ENCODE measurements at places on chromosomes 7 and 10.

DNA sequence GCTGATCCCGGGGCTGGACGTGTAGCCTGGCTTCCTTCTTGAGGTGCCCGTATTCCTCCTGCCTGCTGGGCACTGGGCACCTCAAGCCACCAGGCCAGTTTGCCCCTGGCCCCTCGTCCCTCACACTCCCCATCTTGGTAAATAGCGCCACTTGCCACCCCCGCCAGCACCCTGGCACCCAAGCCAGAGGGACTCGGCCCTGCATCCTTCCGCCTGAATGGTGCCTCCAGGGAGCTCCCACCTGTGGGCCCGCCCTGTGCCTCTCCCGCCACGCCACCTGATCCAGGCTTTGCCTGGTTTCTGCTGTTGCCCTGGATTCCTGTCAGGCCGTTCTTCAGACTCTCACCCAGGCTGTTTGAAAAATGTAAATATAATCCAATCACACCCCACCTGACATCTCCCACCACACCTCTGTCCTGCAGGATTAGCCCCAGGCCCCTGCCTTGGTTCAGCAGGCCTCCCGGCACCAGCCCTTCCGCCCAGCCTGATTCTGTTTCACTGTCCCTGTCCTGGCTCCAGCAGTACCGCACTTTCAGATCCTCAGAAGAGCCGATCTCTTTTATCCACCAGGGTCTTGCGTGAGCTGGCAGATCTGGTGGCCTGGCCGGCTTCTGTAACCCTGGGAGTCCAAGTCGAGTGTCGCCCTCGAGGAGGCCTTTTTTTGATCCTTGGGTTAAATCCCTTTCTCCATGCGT is 33.8 kb downstream of the WIPI2 start:
- no peak for DNase-seq

DNA sequence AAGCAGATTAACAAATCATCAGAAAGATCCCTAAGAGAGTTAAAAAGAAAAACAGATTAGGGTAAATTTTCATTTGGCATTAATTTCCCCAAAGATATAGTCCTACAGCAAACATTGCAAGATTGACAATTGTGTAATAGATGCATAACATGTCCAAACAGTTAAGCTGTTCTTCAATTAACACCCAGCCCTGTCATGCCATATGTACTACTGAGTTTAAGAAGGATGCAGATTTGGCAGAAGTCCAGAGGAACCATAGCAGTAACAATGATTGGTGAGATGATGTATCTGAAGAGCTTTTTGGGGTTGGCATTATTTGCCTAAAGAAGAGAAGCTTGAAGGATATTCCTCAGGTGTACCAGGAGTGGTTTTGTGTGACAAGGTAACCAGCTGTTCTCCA is 287.6 kb downstream of the LRMDA start:
- DNase-seq: no peak

DNA sequence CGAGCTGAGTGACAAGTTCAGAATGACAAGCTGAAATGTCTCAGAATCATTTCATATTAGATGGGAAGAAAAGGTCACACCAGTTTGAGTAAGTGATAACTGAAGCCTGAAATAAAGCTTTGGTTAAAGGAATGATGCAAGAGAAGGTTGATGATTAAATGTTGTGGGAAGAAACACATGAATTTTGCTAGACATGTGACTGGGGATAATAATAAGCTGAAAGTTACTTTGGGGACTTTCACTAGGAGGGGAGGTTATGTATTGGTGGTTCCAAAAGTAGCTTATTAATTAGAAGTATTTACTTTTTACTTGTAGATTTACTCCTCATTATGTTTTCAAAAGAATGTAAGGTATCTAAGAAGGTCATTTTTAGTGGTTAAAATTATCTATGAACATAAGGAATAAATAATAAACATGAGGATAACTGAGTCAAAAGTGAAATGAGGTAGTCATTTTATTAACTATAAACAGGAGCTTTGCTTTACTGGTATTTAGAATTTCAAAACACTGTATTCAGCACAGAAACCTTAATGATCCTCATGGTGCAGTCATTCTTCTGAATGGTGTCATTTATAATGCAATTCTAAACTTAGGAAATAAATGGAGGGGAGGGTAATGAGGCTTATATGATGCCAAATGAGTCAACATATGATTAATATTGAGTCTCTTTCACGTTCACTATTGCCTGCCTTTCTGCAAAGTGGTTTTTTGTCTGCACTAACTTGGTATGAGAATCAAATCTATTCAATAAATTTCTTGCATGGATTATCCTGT is 63.7 kb downstream of the PRKG1 start:
- no peak for DNase-seq

DNA sequence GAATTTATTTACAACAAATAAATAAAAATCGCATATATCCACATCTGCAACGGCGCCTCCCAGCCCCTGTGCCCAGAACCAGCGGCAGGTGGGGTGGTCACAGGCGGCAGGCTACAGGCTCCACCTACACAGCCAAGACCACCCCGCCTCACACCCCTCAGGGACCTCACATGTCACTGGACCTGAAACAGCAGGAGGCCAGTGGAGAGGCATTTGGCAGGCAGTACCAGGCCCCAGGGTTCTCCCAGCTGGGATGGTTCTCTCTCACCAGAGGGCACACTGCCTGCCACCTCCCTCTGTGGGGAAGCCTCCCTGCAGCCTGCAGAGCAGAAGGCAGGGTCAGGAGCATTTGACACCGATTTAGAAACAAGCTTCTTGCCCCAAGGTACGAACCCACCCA is 81.5 kb downstream of the MAD1L1 start:
- no peak for DNase-seq

DNA sequence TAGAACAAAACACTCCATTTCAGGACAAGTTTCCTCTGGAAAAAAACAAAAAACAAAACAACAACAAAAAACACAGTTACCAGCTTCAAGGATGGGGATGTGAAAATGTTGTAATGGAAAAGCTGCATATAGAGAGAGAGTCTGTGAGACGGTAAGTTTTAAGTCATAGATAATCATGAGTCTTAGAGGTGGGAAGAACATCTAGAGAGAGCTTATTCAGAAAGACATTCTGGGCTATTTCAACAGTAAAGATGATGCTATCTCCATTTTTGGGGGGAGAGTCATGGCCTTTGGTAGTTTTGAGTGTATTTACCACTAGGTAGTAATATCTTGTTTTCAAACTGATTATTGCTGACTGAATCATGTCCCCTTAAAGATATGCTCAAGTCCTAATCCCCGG is 23.3 kb upstream of the INPP5F start:
- DNase-seq: no peak

DNA sequence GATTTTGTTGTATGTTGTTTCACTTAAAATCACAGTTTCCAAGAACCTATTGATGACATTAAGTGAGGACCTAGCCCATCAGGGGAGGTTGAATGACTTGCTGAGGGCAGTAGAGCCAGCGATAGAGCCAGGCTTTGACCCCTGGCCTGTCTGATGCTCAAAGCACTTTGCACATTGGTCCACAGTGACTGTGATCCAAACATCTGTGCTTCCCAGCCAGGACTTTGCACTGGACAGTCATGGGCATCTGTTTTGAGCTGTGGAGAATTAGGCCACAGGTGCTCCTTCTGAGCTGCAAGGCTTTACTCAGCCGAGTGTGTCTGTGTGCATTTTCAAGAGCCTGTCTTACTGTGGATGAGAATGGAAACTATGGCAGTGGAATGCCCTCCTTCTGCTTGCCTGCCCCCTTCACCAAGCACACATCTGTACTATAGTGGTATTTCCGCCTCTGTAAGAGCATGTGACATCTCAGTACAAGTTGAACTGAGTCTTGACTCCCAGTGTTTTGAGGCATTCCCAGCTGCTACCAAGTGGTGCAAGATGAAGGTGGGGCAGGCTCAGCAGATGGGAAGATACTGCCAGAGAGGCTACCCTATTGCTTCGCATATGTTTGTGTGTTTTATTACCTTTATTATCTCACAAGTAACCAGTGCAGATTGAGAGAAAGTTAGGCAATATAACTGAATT is 72.7 kb upstream of the AOAH start:
- no peak for DNase-seq

DNA sequence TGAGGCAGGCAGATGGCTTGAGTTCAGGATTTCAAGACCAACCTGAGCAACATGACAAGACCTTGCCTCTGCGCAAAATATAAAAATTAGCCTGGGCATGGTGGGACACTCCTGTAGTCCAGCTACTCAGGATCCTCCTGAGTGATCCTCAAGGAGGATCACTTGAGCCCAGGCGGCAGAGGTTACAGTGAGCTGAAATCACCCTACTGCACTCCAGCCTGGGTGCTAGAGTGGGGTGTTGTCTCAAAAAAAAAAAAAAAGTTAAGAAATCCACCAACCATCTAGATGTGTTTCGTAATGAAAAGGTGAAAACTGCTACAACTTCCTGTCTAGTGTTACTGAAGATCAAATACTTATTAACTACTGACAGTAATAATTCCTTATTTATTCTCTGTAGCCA is 8.1 kb downstream of the GLCCI1 start:
- no peak for DNase-seq

GRCh38 chr10:1558906-1559305 is 178.4 kb downstream of the ADARB2 start:
- DNase-seq: no peak

DNA sequence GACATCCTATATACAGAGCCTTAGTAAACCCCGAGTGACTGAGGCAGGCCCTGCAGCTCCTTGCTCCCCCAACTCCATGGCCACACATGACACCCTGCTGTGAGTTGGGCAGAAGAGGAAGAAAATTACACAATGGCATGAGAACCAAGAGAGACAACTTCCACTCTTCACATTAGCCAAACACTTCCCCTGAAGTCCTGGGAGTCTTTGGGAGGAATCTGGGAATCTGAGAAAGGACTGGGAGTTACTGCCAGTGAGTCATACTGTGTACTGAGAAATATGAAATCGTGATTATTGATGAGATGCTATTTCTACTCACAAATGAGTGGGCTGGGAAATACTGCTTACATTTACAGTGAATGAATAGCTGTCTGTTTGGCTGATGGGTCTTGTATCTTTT is 116.6 kb downstream of the SPAG6 start:
- DNase-seq: no peak

DNA sequence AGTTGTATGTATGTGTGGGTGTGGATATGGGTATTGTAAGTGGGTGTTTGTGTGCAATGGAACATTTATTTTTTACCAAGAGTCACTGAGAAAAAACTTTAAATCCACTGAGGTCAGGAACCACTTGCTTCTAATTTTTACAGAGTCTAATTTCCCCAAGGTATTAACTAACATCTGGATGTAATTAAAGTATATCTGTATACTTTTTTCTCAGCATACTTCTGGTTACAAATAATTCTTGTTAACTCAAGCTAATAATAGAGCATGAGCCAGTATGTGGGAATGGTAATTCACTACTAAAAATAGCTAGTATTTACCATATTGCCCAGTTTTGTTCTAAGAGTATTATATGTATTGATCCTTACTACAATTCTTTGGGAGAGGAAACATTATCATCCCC is 24.6 kb upstream of the STEAP4 start:
- DNase-seq: no peak

- DNase-seq: no peak
Measured at GRCh38 chr10:86849181-86849894, 92.9 kb downstream of the BMPR1A start.

GRCh38 chr10:22308390-22308789 is 7.8 kb upstream of the COMMD3 start:
- DNase-seq: peak; percentile 7

DNA sequence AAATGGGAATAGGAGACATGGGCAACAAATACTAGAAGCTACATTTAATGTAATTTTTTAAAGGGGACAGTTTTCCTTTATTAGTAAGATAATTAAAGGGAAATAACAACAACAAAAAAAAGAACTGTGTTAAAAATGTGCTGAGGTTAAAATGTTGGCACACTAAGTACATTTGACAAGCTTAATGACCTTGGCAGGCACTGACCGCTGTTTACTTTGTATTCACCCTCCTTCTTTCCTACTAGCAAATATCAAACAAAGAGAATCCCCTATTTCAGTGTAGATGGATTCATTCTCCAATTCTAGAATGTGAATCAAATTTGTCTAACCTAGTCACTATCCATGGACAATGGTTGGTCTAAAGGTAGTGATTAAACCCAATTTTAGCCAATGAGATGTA is 77.5 kb upstream of the TOMM7 start:
- DNase-seq: no peak

- DNase-seq: no peak
Measured at GRCh38 chr7:113715981-113716856, 202.6 kb downstream of the PPP1R3A start.

DNA sequence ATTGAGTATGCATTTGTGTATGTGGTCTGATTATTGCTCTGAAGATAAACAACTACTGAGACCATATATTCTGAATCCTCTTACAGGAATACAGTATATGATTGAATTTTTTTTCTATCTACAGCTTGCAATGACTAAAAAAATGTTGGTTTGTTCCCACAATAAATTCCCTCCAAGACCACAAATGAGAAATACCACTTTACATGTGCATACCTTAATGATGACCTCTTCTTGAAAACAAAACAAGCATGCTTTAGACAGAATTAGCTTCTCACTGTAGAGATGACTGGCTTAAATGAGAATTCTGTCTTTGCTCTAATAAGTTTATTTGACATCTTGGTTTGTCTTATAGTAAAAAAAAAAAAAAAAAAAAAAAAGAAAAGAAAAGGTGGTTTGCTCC is 241.5 kb downstream of the PCDH15 start:
- DNase-seq: no peak

DNA sequence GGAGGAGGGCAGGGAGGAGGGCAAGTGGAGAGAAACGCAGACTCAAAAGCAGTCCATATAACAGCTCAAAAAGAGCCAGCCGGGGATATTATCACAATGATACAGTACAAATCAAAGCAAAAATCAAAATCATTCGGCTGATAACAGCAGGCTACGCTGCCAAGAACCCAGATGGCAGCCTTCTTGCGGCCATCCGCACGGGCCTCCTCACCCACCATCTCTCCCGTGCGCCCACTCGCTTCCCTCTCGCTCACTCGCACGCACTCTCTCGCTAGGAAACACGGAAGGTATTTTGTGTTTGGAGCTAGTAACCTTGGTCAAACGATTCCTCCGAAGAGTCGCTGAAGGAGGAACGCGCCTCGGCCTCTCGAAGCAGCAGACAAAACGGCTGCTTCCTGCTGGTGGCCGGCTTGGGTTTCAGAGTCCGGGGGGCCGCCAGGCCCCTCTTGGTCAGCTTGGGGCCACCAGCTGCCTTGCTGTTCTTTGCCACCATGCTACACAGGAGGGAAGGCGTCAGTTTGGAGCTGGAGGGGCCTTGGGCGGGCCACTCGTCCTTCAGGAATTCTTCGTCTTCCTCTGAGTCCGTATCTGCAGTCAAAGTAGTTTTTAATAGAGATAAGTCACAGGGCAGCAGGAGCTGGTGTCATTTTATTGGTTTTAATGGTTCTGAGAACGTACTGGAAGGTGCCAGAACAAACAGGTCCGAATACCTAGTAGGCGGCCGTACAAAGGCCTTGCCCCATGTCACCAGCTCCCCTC is 68.9 kb downstream of the SLC29A4 start:
- DNase-seq: no peak

All from stimulated activated CD4-positive, alpha-beta T cell treated with anti-CD3 and anti-CD28 coated beads, Interleukin-15, amount 100 ng/mL, for 48 hours (primary cell).